ENCODE measurements at places on chromosomes 12 and 14. TPM values are rescaled to one million over a fixed set of nuclear protein-coding genes. Genes with fewer than 3 reads are reported as not detected.

Gene NRXN3
- total RNA-seq = not detected

Gene ZC2HC1C
- 1.2 TPM for total RNA-seq

Gene TBX5
- 5.5 TPM for total RNA-seq

Gene IL26
- total RNA-seq = 4.5 TPM

Gene OTX2
- total RNA-seq = not detected

Gene RASAL1
- not detected for total RNA-seq

Gene AHNAK2
- total RNA-seq = 152 TPM

Gene LIN52
- 6.4 TPM for total RNA-seq

Gene CLEC9A
- not detected for total RNA-seq

Gene RERG
- 6.3 TPM for total RNA-seq

Gene ISCA2
- total RNA-seq = 14.6 TPM

Gene SAMD15
- total RNA-seq = 8.5 TPM

Gene JDP2
- 122 TPM for total RNA-seq

Gene TMEM229B
- total RNA-seq = 1.8 TPM

Gene GDF3
- not detected for total RNA-seq
